ENCODE measurements at places on chromosomes 12 and 14. TPM values are rescaled to one million over a fixed set of nuclear protein-coding genes. Genes with fewer than 3 reads are reported as not detected.

- H3K36me3 ChIP-seq, result no peaks in the 10 kb centered on the region
- no peak overlapping the region for H3K27ac ChIP-seq
- H3K27me3 ChIP-seq, result peaks cover 16% of the 10 kb centered on the region
- no peak for DNase-seq
- peaks cover 27% of the 10 kb centered on the region for H3K4me1 ChIP-seq
Measured at GRCh38 chr14:74570696-74571095, 41.3 kb downstream of the LTBP2 start.

GRCh38 chr14:30064454-30064853 is 136.8 kb upstream of the PRKD1 start:
- no peak for DNase-seq
- no peak overlapping the region for H3K27ac ChIP-seq
- no peak overlapping the region for H3K4me3 ChIP-seq
- no peaks in the 10 kb centered on the region for H3K36me3 ChIP-seq
- no peaks in the 10 kb centered on the region for H3K4me1 ChIP-seq

Gene NPAS3
- total RNA-seq, result not detected

DNA sequence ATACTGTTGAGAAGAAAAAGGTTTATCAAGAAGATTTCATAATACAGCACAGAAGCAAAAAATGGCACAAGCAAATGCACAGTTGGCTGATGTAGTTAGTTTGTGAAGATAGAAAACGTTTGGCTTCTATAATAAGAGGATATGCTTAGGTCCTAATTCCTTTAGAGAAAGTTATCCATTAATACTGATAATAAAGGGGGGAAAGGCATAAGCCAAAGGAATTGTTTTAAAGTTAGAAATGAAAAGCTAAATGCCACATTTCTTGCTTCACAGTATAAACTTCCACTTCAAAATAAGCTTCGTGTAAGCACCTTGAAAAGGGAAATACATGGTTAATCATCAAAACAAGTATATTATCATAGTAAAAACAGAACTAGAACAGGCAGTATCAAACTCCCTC is 12.4 kb downstream of the LMO3 start:
- no peak overlapping the region for H3K4me3 ChIP-seq
- H3K27me3 ChIP-seq, result no peaks in the 10 kb centered on the region
- H3K36me3 ChIP-seq, result no peaks in the 10 kb centered on the region
- no peaks in the 10 kb centered on the region for H3K4me1 ChIP-seq
- H3K27ac ChIP-seq, result no peak overlapping the region

DNA sequence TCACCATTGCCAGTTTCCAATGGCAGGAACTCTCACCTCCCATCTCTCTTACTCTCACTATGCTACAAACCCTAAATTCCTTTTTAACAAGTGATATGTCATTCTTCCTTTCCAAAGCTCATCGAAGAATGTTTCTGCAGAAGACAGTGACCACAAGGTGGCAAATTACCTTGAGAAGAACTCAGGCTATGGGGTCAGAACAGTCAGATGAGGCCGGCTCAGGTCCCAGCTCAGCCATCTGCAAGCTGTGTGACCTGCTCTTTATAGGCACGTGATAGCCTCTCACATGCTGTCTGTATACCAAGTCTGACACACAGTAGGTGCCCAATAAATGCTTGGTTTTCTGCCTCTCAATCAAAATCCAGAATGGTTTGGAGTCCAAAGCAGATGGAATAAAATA is 80.7 kb downstream of the FOXN3 start:
- peaks cover 33% of the 10 kb centered on the region for H3K4me1 ChIP-seq
- H3K27ac ChIP-seq, result no peak overlapping the region
- no peak overlapping the region for H3K4me3 ChIP-seq
- H3K36me3 ChIP-seq, result peaks cover 38% of the 10 kb centered on the region

GRCh38 chr12:109737126-109737525 is 23.5 kb downstream of the FAM222A start:
- H3K4me3 ChIP-seq, result no peak overlapping the region
- no peaks in the 10 kb centered on the region for H3K36me3 ChIP-seq
- H3K4me1 ChIP-seq, result no peaks in the 10 kb centered on the region
- peaks cover 17% of the 10 kb centered on the region for H3K27me3 ChIP-seq

DNA sequence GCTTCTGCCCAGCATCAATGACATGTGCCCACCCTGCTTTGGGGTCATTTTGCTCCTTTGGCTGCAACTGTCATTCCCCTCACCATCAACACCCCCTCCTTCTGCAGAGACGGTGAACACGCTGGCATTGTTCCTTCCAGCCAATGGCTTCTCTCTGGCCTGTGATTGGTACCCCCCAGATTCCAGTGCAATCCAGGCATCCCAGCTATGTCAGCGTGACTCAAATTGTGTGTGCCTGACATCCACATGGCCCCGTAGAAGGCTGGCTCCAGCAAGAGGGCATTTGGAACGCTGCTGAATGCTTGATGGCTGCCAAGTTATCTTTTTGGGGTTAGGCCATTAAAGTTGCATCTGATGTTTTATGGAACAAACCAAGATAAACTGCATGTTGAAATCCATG is 21.0 kb upstream of the CCND2 start:
- H3K27me3 ChIP-seq, result peaks cover 11% of the 10 kb centered on the region
- H3K27ac ChIP-seq, result no peak overlapping the region
- H3K4me3 ChIP-seq, result no peak overlapping the region
- peaks cover 18% of the 10 kb centered on the region for H3K4me1 ChIP-seq
- no peaks in the 10 kb centered on the region for H3K36me3 ChIP-seq
- DNase-seq, result no peak

Gene TMEM253
- not detected for total RNA-seq

DNA sequence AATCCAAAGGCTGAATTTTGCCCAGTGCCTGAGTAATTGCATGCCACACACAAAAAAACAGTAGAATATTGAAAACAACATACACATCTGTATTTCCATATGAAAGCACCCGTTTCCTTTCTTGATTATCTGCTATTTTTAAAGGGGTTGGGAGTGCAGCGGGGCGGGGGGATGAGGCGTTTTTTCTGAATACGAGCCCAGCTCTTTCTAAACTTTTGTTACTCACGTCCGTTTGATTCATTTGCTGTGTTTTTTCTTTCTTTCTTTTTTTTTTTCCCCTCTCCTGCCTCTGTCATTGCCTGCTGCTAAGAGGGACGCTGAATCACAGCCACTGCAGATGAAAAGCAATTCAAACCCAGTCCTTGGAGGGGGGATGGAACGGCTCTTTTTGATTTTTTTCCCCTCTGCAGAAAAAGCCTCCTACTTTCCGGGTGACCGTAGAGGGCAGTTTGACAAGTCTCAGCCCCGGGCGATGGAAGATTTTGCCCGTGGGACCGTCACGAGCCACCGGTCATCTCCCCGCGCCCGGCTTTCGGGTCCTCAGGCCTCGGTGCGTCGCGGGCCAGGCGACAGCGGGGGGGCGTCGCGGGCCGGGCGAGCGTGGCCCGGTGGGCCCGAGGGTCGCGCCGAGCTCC is 572 bp upstream of the RASSF8 start:
- H3K27me3 ChIP-seq, result peaks cover 61% of the 10 kb centered on the region
- H3K4me3 ChIP-seq, result peak overlapping the region; percentile 47

- peaks cover 17% of the 10 kb centered on the region for H3K27me3 ChIP-seq
- DNase-seq, result no peak
- no peaks in the 10 kb centered on the region for H3K4me1 ChIP-seq
- no peaks in the 10 kb centered on the region for H3K36me3 ChIP-seq
Measured at GRCh38 chr12:27924350-27925135, 48.0 kb downstream of the PTHLH start.

DNA sequence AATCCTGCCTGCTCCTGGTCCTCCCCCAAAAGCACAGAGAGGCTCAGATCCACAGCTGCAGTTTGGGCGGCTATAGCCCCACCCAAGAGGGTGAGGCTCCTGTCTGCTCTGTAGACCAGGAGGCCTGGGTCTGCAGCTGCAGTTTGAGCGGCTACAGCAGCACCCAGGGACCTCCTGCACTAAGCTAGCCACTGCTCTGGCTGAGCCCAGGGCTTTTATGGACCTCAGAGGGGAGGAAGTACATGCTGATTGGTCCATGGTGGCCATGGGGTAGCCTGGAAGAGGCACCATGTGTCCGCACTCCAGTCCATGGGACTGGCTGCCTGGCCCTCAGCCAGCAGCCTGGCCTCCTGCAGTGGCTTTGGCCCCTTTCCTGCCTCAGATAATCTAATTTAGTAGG is 49.6 kb upstream of the GSC start:
- no peak for DNase-seq
- no peak overlapping the region for H3K27ac ChIP-seq

Gene YEATS4
- 39.0 TPM for total RNA-seq

GRCh38 chr14:24809135-24809534 is 175.1 kb upstream of the GZMB start:
- no peaks in the 10 kb centered on the region for H3K36me3 ChIP-seq
- H3K4me1 ChIP-seq, result no peaks in the 10 kb centered on the region
- H3K4me3 ChIP-seq, result no peak overlapping the region
- no peak for DNase-seq

- no peak for DNase-seq
- peaks cover 48% of the 10 kb centered on the region for H3K4me1 ChIP-seq
- peaks cover 18% of the 10 kb centered on the region for H3K36me3 ChIP-seq
- H3K27me3 ChIP-seq, result no peaks in the 10 kb centered on the region
Measured at GRCh38 chr12:64660237-64661018, 50.1 kb downstream of the RASSF3 start.

GRCh38 chr12:132921685-132922084 is 34.3 kb upstream of the CHFR start:
- no peak overlapping the region for H3K27ac ChIP-seq
- H3K27me3 ChIP-seq, result no peaks in the 10 kb centered on the region
- H3K4me3 ChIP-seq, result no peak overlapping the region
- no peaks in the 10 kb centered on the region for H3K4me1 ChIP-seq
- peaks cover 28% of the 10 kb centered on the region for H3K36me3 ChIP-seq

Gene ZNF839
- 17.3 TPM for total RNA-seq

Gene TSHR
- total RNA-seq, result not detected

DNA sequence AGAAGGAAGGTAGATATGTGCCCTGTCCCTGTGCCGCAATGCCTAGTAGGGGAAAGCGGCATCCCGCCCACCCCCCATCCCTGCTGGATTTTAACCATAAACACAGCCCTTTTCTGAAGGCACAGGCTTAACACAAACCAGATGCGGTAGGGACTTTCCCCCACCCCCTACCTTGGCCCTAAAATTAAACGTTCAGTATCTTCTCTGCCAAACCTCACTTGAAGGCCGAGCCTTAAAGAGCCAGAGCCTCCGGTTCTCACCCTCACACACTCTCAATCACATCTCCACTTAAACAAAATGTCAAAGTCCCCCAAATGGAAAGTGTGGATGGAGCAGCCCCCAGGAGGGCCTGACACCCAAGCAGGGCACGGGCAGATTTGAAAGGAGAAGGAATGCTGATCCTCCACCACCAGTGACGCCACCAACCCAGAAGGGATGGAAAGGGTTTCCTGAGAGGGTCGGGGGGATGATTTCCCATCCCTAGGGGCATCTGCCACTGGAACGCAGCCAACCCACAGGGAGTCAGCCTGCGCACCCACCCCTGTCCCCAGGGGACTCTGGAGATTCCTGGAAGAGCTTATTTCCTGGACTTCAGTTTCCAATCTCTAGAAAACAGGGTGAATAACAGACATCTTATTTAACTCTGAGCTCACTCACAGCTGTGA is 26.4 kb downstream of the ACTN1 start:
- no peaks in the 10 kb centered on the region for H3K27me3 ChIP-seq
- H3K4me3 ChIP-seq, result no peak overlapping the region
- H3K27ac ChIP-seq, result no peak overlapping the region
- no peak for DNase-seq
- H3K4me1 ChIP-seq, result peaks cover 22% of the 10 kb centered on the region
- peaks cover 3% of the 10 kb centered on the region for H3K36me3 ChIP-seq

DNA sequence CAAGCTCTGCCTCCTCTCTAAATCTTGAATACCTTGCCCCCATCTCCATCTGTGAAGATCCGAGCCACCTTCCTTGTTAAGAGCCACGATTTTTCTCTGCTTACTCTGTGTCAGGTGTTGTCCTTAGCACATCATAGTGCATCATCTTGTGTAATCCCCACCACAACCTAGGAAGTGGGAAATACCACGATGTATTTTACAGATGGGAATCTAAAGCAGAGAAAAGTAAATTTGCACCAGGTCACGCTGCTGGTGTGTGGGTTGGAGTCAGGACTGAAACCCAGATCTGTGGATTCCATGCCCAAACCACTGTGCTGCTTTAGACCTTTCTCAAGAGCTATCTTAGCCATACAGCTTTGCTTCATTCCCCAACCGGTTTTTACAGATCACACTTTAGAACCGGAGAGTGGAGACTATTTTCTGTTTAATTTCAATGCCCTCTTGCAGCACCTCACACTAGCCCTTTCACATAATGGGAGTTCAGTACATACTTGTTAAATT is 94.6 kb downstream of the PPM1A start:
- H3K27me3 ChIP-seq, result peaks cover 33% of the 10 kb centered on the region
- no peak overlapping the region for H3K4me3 ChIP-seq
- no peak overlapping the region for H3K27ac ChIP-seq
- DNase-seq, result no peak

Gene RASAL1
- total RNA-seq, result 2.2 TPM

DNA sequence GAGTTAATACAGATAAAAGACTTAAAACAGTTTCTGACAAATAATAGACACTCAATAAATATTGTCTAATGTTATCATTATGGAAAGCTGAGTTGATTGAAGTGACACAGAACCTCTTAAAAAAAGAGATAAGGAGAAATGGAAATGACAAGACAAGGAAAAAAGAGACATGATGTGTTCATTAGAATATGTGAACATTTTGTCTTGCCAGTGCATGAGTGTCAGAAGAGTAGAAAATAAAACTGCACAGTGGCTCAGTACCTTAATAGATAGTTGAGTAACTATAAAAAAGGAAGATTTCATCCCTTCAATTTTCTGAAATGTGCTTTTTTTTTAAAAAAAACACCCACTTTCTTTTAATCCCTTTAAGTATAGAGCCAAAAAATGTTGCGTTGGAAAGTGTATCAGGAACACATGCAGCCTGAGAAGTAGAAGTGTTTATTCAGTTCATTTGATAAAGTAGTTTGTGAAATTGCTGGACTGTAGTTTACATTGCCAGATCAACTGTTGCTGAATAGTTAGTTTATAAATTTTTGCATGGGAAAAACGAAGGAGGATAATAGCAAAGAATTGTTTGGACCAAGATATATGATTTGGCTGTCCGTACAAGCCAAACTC is 56.6 kb upstream of the ACSS3 start:
- H3K4me1 ChIP-seq, result no peaks in the 10 kb centered on the region
- H3K27ac ChIP-seq, result no peak overlapping the region
- DNase-seq, result no peak

Gene STAC3
- total RNA-seq, result 6.1 TPM

- DNase-seq, result no peak
- no peaks in the 10 kb centered on the region for H3K36me3 ChIP-seq
- peaks cover 17% of the 10 kb centered on the region for H3K4me1 ChIP-seq
- H3K27ac ChIP-seq, result no peak overlapping the region
Measured at GRCh38 chr14:61887628-61888027, 125.4 kb downstream of the SNAPC1 start.

Measured in activated T-helper 2 cell treated with anti-CD3 and anti-CD28 coated beads, Interferon-gamma antibody, Interleukin-2, Interleukin-4, amounts not matched to agents 10 μg/mL and 5 μg/mL and 100 μg/mL, durations not matched to agents 14 hours and 24 hours and 36 hours (primary cell).